ENCODE measurements at places on chromosomes 6 and 20.

- peak; percentile 93 for DNase-seq
Observed at GRCh38 chr6:26026833-26027490, 60.3 kb upstream of the HFE start.

DNA sequence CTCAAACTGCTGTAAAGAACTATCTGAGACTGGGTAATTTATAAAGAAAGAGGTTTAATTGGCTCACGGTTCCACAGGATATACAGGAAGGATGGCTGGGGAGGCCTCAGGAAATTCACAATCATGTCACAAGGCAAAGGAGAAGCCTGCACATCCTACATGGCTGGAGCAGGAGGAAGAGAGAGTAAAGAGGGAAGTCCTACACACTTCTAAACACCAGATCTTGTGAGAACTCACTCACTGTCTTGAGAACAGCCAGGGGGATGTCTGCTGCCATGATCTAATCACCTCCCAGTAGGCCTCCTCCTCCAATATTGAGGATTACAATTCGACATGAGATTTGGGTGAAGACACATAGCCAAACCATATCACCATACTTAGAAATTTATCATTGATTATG lies 1307.0 kb upstream of the GJE1 start:
- DNase-seq: no peak

DNA sequence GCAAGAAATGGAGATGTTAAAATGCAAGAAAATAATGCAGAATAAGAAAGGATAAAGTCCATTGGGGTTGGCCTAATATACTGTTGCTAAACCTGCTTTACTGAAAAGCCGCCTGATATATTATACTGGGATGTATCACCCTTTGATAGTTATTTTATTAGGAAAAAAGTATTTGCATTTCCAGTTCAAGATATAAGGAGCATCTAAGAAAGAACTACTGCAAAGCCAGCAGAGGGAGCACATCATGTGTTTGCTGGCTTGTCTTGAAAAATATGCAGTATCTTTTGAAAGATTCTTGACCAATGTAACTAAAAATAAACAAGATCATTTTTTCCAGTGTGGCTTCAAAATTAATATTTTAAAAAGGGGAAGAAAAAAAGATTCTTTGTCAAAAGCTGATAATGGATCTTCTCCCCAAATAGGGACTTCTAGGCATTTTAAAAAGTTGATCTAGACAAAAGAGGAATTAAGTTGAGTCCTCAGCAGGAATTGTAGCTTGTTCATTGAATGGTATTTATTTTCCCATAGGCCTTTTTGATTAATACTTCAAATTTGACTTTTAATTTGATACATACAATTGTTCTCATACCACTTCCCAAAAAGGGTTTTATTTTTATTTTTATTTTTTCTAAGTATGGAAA lies 214.9 kb downstream of the ZFAND3 start:
- peak; percentile 63 for DNase-seq

GRCh38 chr6:139291813-139292619 lies at the start of gene TXLNB:
Gene TXLNB, minus strand, starts transcription at chr6:139291998. Its CDS starts 3,099 bp downstream, at chr6:139288899.
- peak; percentile 75 for DNase-seq

DNA sequence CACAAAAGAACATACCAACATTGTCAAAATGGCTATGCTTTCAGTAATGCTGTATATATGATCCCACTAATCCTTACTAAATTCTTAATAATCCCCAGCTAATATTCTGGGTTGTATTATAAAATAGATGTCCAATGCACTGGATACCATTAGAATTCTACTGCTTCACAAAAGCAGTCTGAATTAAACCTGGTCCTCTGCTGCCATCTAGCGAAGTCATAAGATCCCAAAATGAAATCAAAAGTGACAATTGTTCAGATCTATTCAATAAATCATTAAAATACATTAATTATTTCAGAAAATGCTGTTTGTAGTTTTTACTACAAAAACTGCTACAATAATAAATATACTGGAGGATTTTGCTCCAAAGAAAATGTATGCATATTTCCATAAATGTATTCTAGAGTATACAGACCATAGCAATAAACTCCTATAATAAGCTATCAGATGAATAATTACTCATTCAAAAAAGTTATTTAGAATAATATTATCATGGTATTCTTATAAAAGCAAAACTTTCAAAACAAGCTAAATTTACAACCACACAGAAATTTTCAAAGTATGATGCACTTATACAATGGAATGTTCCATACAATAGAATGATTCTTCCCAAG lies 92.6 kb downstream of the RNGTT start:
- peak; percentile 91 for DNase-seq

GRCh38 chr6:35713006-35713767 lies 23.6 kb upstream of the ARMC12 start:
- DNase-seq: no peak

GRCh38 chr6:7566617-7567173 lies 23.3 kb upstream of the SNRNP48 start:
- DNase-seq: no peak

DNA sequence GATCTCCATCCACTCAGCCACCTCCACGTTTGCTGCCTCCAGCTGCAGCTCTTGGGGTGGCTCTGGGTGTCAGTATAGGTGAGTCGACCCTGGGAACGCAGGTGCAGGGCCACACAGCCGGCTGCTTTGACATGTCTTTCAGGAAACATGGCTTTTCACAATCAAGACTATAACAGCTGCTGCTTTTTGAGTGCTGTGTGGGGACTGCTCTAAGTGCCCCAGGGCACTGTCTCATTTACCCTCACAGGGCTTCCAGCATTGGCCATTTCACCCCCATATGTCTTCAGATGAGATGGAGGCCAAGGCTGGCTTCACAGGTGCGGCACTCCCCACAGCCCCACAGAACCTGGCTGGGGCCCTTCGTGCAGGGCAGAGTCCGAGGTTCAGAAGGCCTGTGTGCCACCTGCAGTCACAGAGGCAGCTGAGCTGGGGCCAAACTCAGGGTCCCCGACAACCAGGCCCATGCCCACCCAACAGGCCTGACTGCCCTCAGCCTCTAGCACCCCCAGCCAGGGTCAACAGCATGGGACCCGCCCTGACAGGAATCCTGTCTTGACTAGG lies 14.9 kb upstream of the CST7 start:
- no peak for DNase-seq

- no peak for DNase-seq
Observed at GRCh38 chr20:34246126-34246626, 5.0 kb downstream of the ASIP start.

- no peak for DNase-seq
Observed at GRCh38 chr20:57420571-57421252, 29.5 kb downstream of the RBM38 start.

DNA sequence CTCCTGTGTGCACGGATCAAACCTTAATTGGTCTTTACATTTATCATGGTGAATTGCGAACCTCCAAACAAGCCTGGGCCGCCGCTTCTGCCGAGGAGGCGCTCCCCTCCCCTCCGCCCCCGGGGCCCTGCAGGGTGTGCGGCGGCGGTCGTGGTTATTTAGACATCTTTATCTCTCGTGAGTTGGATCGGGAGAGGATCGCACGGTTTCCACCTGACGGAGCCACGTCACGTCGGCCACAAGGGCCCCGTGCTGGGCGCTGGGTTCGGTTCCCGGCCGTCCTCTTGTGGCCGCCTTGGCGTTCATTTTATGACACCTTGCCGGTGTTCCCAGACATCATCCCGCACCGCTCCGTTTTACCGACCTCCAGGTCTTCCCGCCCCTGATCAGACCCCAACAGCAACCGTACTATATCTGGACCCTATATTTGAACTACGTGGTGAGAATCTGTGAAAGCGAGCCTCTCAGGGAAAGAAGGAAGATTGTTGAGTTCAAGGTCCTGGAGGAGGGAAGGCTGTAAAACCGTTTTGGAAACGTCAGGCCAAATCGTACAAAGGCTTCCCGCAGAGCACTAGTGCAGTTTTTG lies 1.3 kb upstream of the CNR1 start:
- DNase-seq: peak; percentile 76

DNA sequence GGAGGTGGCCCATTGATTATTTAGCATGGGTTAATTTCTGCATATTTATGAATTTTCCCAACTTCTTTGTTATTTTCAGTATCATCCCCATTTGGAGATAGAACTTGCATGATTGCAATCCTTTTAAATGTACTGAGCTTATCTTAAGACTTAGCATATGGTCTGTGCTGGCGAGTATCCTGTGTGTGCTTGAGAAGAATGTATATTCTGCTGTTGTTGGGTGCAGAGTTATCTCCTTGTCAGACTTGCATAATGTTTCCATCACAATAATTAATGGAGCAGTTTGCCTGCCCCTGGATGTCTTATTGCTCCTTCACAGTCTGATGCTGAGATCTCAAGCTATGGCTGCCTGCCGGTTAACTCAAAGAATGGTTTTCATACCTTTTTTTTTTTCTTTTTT lies 112.6 kb downstream of the CDYL start:
- no peak for DNase-seq

- DNase-seq: peak; percentile 96
Observed at GRCh38 chr6:127120787-127121636, 2.5 kb downstream of the RSPO3 start.

DNA sequence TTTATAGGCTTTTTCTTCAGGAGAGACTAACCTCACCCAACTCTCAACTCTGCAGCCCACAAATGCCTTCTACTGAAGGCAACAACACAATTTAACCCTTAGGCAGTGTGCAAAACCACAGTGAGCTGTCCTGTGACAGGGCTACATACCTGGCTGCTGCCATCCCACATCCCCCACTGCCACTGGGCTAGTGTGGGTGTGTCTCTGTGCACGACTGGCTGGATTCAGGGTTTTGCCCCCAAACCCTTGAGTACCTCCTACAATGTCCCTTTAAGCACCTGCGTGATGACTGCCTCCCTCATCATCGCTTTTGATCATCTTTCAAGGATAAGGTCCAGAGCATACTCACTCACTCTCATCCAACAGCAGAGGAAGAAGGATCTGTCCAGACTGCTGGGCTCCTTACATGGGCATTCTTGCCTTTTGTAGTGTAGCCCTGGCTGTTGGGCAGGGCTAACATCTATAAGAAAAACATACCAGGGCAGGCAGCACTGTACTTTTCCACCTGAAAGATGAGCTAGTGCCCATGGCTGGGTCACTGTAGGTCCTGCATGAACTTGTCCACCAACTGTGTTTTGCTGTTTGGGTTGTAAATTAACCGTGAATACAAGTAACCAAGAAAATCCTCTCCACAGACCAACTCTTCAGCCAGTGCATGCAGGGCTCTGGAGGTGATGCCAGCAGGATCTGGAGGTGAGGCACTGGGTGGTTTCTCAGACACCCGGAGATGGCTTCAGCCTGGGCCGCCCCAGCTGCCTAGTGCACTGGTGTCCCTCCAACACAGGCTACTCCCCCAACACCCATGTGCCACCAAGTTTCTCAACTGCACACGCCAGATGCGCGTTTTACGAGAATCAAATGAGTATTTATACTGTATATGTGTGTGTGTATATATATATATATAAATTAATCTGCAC lies 45.2 kb downstream of the PLCG1 start:
- no peak for DNase-seq

GRCh38 chr20:42734660-42735368 lies 454.9 kb downstream of the PTPRT start:
- no peak for DNase-seq

- DNase-seq: no peak
Observed at GRCh38 chr20:41089555-41089954, 47.8 kb upstream of the PLCG1 start.

GRCh38 chr6:3752531-3753227 lies 1.2 kb upstream of the PXDC1 start:
- no peak for DNase-seq

DNA sequence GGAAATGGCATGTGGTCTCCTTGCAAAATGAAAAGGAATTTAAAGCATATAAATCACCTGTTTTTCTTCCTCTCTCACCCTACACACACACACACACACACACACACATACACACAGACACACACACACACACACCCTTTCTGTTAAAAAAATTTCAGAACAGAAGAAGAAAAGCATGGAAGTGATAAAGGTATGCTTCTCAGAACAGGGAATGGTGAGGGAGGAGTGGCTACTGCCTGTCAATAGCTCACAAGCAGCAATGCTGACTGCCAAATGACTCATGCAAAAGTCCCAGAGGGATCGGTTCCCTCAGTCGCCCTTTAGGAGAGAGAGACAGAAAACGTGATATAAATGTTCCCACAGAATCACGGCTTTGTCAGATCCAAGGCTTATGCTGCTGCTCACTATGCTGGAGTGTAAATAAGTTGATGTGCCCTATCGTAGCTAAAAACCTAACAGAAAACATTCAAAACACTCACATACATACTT lies 102.6 kb downstream of the IBTK start:
- peak; percentile 62 for DNase-seq

DNA sequence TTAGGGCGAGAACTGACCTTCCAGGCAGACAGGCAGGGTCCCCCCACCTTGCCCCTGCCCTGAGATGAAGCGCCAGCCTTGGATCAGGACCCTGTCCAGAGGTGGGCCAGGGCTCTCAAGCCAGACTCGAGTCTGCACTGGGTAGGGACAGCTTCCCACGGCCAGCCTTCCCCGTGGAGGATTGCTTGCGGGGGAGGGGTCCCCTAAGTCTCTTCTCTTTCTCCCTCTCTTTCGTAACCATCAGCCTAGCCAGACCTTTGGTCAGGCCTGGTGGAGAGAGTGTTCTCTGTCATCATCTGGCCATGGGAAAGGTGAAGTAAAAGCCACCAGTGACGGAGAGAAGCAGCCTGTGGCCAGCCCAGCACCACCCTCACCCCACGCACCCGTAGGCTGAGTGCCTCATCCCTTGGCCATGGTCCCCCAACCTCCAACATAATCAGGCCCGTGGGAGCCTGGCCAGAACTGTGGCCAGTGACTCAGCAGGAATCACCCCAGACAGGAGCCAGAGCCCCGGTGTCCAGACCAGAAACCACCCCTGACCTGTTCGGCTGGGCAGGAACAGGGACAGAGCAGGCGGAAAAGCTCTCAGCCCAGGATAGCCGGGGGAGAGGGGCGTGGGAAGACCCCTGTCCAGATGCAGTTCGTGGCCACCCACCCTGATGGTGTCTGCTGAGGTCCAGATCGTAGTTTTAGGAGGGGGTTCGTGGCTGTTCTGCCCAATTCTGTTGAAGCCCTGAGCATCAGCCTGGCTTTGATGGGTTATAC lies 47.1 kb downstream of the SNAI1 start:
- no peak for DNase-seq

DNA sequence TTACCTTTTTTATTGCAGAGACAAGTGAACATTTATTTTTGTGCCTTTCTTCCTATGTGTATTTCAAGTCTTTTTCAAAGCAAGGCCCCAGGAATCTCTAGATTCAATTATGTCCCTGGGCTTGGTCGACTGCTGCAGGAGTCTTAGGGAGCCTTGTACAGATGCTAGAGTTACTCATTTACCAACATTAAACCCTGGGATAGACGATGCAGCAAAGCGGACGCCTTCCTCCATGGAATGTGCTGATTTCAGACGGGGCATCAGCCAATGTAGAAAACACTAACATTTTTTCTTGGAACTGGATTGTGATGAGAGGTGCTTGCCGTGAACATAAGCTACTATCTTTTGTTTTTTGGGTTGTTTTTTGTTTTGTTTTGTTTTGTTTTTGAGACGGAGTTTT lies 55.9 kb downstream of the CD164 start:
- no peak for DNase-seq

DNA sequence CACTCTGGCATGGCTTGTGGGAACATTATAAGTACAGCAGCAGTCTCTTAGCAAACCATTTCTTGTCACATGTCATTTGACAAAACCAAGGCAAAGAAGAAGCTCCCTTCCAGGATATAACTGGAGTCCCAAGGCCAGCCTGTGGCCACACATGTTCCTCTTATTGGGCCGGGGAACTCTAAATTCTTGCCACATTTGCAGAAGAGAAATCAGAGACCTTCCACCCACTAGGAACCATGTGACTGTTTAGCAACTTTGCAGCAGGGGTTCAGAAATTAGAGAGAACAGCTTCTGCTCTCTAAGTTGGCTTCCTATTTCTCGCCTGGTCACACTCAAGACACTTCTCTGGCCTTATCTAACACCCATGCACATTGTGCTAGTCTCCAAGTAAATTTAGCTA lies 20.4 kb upstream of the MEP1A start:
- no peak for DNase-seq

GRCh38 chr6:116395647-116396046 lies 24.9 kb downstream of the DSE start:
- DNase-seq: no peak
